Islet precursor cell (in vitro differentiated cells): ENCODE measurements at places on chromosomes 5 and 9.

DNA sequence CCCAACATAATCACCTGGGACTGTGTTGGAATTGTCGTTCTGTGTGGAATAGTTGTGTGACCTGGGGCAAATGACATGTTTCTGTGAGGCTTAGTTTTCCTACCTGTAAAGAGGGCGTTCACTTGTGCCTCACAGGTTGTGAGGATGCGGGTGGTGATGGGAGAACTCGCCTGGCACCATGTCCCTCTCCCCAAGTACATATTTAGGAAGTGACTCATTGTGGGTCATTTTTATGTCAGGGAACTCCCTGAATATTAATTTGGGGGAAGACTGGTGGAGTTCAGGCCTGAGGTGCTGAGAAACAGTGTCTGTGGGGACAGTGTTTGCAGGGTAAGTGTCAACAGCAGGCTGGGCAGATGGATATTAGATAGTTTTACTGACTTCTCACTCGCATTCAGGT lies 144.7 kb downstream of the KDM4C start:
- no peak for DNase-seq

DNA sequence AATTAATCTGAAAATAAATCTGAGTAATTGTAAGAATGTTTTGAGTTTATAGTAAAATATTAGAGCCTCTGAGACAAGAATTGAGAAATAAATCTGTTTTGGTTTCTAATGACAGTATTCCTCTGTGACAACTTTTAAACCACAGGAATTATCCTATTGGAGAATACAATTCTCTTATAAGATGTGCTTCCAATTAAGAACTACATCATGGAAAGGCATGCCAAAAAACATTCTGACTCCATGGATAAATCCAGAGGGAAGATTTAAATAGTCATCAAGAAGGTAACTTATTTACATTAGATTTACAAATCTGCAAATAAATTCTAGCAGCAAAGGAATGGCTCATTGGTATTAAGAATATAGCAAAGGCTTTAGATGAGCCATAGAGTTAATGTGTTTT lies 178.3 kb upstream of the ACOT12 start:
- DNase-seq = no peak

DNA sequence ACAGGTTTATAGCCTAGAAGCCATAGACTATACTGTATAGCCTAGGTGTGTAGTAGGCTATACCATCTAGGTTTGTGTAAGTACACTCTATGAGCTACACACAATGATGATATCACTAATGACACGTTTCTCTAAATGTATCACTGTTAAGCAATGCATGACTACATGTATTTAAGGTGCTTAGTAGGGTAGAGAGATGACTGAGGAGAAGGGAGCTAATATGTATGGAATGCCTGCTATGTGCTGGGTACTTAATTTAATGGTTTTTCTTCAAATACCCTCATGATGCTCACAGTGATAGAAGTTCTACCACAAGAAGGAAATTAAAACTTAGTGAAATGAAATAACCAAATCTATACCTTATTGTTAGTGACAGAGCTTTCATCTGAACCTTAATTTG lies 1785.5 kb downstream of the EFNA5 start:
- DNase-seq = no peak

- no peak for DNase-seq
Observed at GRCh38 chr9:70878576-70878975, 242.8 kb downstream of the TRPM3 start.

- DNase-seq = no peak
Observed at GRCh38 chr9:129930743-129931142, 95.5 kb downstream of the USP20 start.

DNA sequence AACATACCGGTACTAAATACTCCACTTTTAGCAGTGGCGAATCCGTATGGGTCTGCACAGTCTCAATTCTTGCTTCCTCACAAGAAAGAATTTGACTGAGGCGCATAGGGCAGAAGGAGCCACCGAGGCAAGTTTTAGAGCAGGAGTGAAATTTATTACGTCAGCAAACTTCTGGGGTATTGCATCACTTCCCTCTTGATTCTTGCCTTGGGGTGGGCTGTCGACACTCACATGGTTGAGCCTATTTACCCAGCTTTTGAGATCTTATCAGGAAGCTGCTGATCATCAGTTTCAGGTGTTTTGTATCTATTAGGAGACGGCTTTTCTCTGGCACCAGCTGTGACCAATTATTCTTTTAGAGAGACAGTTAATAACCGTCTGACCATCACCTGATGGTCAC lies 111.5 kb upstream of the CCNH start:
- peak; percentile 60 for DNase-seq

- DNase-seq = no peak
Observed at GRCh38 chr9:34644766-34645314, 1.6 kb upstream of the GALT start.
